ENCODE measurements at places on chromosomes 3 and 15. TPM values are rescaled to one million over a fixed set of nuclear protein-coding genes. Genes with fewer than 3 reads are reported as not detected.

DNA sequence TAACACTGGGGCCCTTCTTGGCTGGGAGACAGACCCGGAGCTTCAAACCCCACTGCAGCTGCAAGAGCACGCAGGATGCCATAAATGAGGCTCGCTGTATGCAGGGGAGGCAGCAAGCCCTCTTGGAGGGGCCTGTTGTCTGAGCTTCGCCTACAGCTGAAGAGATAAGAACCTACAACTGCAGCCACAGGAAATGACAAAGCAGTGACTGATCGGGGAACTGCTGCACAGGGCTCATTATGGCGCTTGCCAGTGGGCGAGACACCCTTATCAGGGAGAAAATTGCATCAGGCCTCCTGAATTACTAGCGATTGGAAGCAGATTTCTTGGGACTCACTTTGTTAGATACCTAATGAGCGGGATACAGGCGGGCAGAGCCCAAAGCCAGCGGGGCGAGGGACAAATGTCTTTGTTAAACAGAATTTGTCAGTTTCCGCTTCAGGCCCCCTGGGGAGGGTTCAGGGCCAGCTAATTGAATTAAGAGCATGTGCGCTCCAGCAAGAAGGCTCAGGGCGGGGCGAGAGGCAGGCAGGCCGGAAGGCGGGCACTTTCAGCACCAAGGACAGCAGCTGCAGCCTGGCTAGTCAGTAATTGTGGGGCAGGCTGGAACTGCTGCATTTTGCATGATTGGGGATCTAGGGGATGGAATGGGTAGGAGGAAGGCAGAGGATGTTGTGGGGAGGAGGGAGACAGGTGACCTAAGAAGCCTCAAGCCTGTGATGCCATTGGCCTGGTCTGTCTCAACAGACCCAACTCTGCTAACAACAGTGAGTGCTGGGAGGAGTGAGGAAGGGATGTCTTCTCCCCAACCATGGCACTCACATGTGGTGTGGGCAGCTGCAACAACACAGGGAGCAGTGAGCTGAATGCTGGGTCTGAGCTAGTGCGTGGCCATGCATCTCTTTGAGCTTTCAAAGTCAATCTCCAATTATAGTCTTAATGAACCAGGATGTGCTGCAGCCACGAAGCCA lies 55.3 kb downstream of the CCDC33 start:
- H3K4me1 ChIP-seq: peaks cover 19% of the 10 kb centered on the region
- H3K4me3 ChIP-seq: no peak overlapping the region
- H3K36me3 ChIP-seq: no peaks in the 10 kb centered on the region
- no peak overlapping the region for H3K27ac ChIP-seq
- H3K27me3 ChIP-seq: peaks cover 8% of the 10 kb centered on the region

DNA sequence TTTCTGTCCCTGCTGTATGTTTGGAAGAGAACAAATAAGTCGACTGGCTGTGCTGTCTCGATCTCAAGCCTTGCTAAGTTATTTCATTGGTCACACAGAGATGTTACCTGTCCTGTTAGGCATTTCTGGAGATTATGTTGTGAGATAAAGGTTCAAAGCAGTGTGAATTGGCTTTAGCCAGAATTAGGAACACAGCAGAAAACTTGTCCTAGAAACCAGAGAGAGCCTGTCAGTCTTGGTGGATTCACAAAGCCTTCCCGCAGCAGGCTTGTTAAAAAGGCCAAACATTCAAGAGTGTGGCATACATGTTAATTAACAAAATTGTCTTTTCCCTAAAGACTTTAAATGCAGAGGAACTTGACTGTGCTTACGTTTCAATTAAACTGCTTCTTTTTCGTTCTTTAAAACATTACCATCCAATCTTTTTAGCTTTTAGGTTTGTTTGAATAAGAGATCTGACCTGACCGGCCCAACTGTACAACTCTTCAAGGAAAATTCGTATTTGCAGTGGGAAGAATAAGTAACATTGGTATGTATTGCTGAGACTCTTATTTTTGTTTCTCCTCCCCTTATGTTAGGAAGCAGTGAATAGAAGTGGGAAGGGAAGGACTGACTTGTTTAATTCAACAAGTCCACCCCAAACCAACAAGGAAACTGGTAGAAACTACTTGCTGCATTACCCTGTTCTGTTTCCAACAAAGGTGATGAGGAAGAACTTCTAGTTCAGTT lies 25.2 kb downstream of the ABHD2 start:
- peaks cover 45% of the 10 kb centered on the region for H3K4me1 ChIP-seq
- peak overlapping the region; percentile 7 for H3K27ac ChIP-seq
- no peak overlapping the region for H3K4me3 ChIP-seq

- H3K4me1 ChIP-seq: no peaks in the 10 kb centered on the region
- H3K27ac ChIP-seq: no peak overlapping the region
- H3K4me3 ChIP-seq: no peak overlapping the region
- no peak for DNase-seq
- H3K36me3 ChIP-seq: peaks cover 7% of the 10 kb centered on the region
- H3K27me3 ChIP-seq: no peaks in the 10 kb centered on the region
Observed at GRCh38 chr3:89565098-89565497, 457.7 kb downstream of the EPHA3 start.

DNA sequence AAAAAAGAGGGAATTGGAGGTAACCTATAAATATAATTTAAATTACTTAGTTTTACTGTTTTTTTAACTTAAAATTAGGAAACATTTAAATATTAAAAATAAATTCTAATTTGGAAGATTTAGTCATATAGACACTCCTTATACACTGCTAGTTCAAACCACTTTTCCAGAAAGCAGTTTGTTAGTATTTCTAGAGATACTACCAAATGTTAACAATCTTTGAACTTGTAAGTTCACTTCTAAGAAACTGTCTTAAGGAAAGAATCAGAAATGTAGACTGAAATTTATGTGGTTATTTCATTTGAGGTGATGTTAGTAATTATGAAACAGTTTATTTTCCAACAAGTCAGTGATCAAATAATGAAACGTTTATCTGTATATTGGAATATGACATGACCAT lies 22.7 kb downstream of the CTDSPL2 start:
- no peak overlapping the region for H3K27ac ChIP-seq
- H3K4me1 ChIP-seq: no peaks in the 10 kb centered on the region
- H3K27me3 ChIP-seq: no peaks in the 10 kb centered on the region
- H3K4me3 ChIP-seq: no peak overlapping the region
- no peak for DNase-seq

The DPPA2 gene
- 1.1 TPM for total RNA-seq

- no peak overlapping the region for H3K4me3 ChIP-seq
- H3K4me1 ChIP-seq: peaks cover 8% of the 10 kb centered on the region
- no peak for DNase-seq
- no peak overlapping the region for H3K27ac ChIP-seq
- no peaks in the 10 kb centered on the region for H3K36me3 ChIP-seq
Observed at GRCh38 chr3:50924638-50925037, 249.9 kb downstream of the DOCK3 start.

The SPINT1 gene
- total RNA-seq: 1.3 TPM

- DNase-seq: no peak
- peaks cover 3% of the 10 kb centered on the region for H3K4me1 ChIP-seq
- H3K27me3 ChIP-seq: peaks cover 3% of the 10 kb centered on the region
- no peak overlapping the region for H3K4me3 ChIP-seq
- peaks cover 6% of the 10 kb centered on the region for H3K36me3 ChIP-seq
- no peak overlapping the region for H3K27ac ChIP-seq
Observed at GRCh38 chr3:45021524-45022297, 4.4 kb upstream of the CLEC3B start.

The GPR149 gene
- not detected for total RNA-seq

GRCh38 chr15:26421065-26421464 lies 351.8 kb downstream of the GABRB3 start:
- H3K27me3 ChIP-seq: no peaks in the 10 kb centered on the region
- H3K36me3 ChIP-seq: no peaks in the 10 kb centered on the region
- H3K4me3 ChIP-seq: no peak overlapping the region
- H3K27ac ChIP-seq: no peak overlapping the region
- no peaks in the 10 kb centered on the region for H3K4me1 ChIP-seq

DNA sequence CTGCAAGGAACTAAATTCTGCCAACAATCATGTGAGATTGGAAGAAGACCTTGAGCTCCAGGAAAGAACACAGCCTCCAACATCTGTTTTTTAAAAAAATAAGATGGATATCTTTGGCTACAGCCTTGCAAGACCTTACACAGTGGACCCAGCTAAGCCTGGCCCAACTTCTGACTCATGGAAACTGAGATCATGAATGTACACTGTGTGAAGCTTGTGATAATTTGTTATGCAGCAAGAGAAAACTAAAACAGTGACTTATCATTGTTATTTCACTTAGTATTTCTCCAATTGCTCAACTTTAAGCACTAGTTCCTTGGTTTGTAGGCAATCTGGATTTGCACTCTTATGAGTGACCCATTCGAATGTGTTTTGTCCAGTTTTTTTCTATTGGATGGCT lies 29.3 kb downstream of the SHQ1 start:
- no peaks in the 10 kb centered on the region for H3K36me3 ChIP-seq
- peaks cover 5% of the 10 kb centered on the region for H3K4me1 ChIP-seq
- H3K27me3 ChIP-seq: no peaks in the 10 kb centered on the region
- no peak for DNase-seq

The SNTN gene
- not detected for total RNA-seq

DNA sequence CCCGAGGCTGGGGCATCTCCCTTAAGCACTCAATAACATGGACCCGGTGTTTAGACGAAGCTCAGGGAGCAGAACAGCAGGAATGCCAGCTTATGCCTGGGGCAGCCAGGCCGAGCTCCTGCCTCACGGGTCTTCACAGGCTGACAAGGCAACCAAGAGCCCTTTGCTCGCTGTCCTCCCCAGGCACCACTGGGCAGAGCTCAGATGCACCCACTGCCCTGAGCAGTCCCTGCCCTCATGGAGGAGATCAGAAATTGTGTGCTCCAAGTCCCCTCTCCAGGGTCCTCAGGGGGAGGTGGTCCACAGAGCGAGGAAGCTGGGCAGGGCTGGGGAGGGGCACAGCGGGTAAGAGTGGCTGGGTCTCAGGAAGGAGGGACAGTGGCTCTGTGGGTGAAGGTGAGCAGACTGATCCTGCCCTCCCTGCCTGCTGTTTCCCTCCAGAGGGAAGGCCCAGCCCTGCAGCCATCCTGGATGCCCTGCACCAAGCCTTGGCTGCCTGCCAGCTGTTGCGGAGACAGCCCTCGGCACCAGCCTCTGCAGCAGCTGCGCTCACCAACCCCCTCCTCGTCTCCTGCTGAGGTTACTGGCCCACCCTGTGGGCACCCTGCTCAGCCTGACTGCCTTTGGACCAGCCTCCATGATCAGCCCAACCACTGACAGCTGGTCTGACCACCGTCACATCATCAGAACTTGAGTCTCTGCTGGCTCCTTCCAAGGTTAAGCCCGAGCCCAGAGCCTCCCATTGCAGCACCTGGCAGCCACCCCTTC lies 21.1 kb upstream of the GP9 start:
- no peak overlapping the region for H3K27ac ChIP-seq
- H3K4me1 ChIP-seq: no peaks in the 10 kb centered on the region
- no peak overlapping the region for H3K4me3 ChIP-seq
- no peak for DNase-seq
- no peaks in the 10 kb centered on the region for H3K27me3 ChIP-seq
- H3K36me3 ChIP-seq: peaks cover 23% of the 10 kb centered on the region

GRCh38 chr3:131304890-131305289 lies 76.7 kb upstream of the NUDT16 start:
- H3K36me3 ChIP-seq: no peaks in the 10 kb centered on the region
- no peaks in the 10 kb centered on the region for H3K4me1 ChIP-seq
- peaks cover 24% of the 10 kb centered on the region for H3K27me3 ChIP-seq
- DNase-seq: no peak
- H3K4me3 ChIP-seq: no peak overlapping the region

The SLC12A1 gene
- 0.20 TPM for total RNA-seq

The TBC1D5 gene
- total RNA-seq: 52.6 TPM

The ATP8B4 gene
- 0.18 TPM for total RNA-seq

- no peak overlapping the region for H3K27ac ChIP-seq
- no peak for DNase-seq
- no peak overlapping the region for H3K4me3 ChIP-seq
- no peaks in the 10 kb centered on the region for H3K27me3 ChIP-seq
Observed at GRCh38 chr3:172103724-172104123, 64.3 kb downstream of the FNDC3B start.

DNA sequence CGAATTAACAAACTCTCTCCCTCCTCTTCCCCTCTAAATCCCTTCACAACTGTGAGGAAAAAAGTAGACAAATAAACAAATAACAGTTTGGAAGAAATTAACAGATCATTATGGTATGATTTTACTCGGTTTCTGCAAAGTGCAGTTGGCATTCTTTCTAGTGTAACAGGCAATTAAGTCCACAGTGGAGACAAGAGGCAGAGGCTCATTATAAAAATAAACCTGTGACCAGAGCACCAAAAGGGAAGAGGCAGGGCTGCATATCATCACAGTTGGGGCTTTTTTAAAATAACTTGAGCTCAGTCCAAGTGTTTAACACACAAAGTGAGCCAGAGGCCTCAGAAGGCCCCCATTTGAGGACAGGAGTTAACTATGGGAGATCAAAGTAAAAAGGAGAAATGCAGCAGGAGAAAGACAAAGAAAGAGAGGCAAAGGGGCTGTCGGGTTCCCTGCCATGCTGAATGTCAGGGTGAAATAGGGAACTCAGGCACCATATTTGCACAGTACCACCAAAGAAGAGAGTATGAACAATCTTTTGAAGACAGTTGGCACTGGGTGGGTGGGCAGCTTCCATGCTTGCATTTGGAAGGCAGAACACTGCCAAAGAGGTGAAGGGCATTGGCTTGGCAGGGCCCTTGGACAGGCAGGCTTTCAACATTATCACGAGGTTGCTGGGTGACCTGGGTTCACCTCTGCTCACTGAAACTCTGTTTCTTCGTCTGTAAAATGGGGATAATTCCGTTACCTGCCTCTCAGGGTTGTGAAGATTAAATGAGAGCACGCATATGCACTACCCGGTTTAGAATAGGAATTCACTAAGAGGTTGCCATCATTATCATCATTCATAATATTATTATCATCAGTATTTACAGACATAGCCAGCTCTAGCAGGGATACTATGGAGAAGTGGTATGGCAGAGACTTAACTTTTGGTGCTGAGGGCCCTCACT lies 134.5 kb downstream of the MEX3B start:
- H3K36me3 ChIP-seq: peaks cover 5% of the 10 kb centered on the region
- H3K27ac ChIP-seq: no peak overlapping the region
- H3K27me3 ChIP-seq: no peaks in the 10 kb centered on the region
- H3K4me3 ChIP-seq: no peak overlapping the region
- no peak for DNase-seq

GRCh38 chr3:89580859-89581258 lies 473.4 kb downstream of the EPHA3 start:
- DNase-seq: no peak
- peaks cover 18% of the 10 kb centered on the region for H3K4me1 ChIP-seq
- H3K36me3 ChIP-seq: no peaks in the 10 kb centered on the region
- no peak overlapping the region for H3K27ac ChIP-seq
- no peaks in the 10 kb centered on the region for H3K27me3 ChIP-seq
- no peak overlapping the region for H3K4me3 ChIP-seq

DNA sequence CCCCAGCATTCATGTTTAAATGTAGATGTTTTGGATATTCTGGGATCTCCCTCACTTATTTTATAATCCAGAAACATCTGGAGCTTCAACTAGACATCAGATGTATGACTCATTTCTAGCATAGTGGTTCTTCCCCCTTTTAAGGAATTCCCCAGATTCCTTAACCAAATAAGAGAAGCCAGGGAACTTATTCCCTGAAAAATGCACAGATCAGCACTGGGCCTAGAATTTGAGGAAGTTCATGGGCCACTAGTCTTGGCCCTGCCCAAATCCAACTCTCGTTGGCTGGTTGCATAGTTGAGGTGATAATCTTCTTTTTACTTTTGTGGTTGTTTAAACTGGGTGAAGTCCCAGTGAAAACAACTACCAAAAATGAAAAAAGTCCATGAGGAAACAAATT lies 20.4 kb downstream of the RARRES1 start:
- H3K36me3 ChIP-seq: peaks cover 17% of the 10 kb centered on the region
- H3K27ac ChIP-seq: no peak overlapping the region
- no peak for DNase-seq

Measured in neural crest cell (in vitro differentiated cells).